ENCODE measurements at places on chromosomes 12 and 14. TPM values are rescaled to one million over a fixed set of nuclear protein-coding genes. Genes with fewer than 3 reads are reported as not detected.

AICDA gene
- not detected for total RNA-seq

DNA sequence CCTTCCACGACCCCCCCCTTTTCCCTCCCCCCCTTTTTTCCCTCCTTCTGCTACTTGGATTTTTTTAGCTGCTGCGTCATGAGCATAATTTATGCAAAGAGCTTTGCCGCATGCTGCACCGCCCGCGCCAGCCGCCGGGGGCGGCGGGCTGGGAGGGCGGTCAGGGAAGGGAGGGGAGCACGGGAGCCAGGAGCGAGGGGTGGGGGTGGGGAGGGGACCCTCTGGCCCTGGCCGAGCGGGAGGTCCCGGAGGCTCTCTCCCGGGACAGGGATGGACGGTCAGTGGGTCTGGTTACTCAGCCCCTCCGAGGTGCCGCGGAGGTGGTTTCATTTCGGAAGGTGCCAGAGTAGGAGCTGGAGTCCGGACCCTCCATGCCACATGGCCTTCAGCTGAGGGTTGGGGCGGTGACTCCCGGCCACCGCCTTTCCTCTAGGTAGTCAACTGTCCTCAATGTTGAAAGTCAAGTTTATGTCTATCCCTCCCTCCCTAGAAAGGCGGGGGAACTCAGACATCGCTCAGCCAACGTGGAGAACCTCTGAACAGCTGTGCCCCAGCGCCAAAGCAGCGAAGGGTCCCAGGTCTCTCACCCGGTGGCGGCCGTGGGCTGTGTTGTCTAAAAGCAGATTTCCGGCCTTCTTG is at the start of gene POU6F1:
TSS of gene POU6F1 (minus strand) at position 95 of the 639 bp plus-strand sequence. CDS start 11,226 bp downstream, outside the sequence.
- peak; percentile 64 for DNase-seq

DNA sequence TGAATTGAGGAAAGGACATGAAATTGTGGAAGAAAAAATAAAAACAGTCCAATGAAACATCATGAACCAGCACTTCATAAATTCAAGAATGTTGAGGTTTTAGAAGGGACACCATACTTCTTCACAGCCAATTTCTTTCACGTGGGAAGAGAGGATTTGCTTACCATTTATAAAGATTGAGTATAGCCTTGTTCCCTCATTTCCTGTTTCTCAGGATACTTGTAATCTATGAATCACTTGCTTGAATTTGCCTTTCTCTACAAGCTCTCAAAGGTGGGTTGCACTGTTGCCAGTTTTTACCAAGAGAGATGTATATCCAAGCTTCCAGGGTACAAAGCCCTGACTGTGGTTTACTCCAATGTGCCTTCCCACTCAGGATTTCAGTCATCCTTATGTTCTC is 116.1 kb downstream of the DUSP6 start:
- peak; percentile 67 for DNase-seq

DNA sequence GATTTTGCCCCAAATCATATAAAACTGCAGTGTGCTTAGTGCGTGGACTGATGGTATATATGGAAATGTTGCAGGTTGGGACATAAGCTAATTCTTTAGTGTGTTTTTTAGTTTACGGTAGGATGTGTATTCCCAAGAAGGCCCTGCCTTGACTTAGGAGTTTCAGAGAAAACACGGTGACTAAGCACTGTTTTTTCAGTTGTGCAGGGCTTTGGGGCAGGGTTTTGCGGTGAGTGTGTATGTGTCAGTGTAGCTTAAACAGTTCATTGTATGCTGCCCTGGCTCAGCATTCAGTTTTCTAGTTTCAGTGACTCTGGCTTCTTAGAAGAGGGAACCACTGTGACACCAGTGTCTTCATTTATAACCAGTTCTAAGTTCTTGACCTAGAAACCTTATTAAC is 101.2 kb downstream of the AKAP6 start:
- peak; percentile 91 for DNase-seq

RNASE7 gene
- not detected for total RNA-seq

DNA sequence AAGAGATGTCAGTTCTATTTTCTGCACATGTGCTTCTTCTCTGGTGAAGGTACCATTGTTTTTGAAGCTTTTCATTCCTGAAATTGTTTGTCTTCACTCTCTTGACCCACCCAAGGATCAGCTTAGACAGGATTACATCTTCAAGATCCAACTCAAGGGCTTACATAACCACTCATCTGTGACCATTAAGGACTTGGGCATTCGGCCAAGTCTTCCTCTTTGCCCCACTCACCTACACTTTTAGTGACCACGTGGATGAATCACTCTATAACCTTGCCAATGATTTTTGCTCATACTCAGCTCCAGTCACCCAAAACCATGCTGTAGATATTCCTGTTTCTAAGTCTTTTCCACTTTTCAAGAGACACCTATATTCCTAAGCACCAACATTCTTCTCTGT is 36.5 kb upstream of the SSTR1 start:
- peak; percentile 11 for DNase-seq

DNA sequence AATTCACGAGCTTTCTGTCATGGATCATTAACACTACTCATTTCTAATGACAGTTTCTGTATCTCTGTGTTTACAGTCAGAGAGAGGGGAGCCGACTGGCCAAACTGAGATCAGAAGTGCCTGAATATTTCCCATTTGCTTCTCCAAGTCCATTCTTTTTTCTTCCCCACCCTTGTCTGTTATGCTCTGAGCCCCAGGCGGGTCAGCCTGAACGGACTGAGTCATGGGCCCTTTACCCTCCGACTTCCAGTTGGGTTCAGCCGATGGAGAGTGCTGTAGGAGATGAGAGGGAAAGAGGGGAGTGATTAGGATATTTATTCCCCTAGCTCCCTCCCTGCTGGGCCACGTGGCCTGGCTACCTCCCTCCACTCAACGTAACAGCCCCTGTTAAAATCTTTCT is 104.7 kb downstream of the PAH start:
- DNase-seq, result no peak

DNA sequence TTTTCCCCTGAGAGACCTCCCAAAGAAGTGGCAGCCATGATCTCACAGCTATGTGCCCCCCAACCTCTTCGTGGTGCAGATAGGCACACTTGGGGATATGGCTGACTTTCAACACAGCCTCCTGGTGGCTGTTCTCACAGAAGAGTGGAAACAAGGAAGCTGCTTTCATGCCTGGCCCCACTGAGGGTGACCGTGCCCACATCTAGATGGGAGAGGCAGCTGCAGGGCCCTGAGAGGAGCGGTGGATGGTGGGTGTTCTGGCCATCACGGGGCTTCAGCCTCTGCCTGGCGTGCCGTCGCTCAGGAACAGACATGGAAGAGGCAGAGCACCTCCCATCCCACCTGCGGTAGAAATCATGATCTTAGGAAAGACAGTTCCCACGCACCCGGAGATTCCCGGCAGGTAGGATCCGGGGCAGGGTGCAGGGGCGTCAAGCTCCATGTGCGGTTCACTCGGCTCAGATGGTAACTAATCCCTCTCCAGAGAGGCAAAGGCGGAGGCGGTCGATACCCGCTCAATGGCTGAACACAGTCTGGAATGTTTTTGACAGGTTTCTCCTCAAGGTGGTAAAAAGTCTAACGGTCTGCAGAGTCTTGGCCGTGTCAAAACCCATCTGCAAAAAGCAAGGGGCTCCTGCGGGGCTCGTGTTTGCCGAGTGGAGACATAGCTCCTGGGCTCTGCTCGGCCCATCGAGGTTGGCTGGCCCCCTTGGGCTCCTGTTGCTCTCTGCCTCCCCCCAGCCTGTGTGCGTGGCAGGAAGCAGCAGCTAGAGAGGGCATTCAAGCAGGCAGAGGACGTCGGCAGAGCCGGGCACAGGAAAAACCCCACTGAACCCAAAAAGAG is 225.2 kb upstream of the RTL1 start:
- no peak for DNase-seq

DNA sequence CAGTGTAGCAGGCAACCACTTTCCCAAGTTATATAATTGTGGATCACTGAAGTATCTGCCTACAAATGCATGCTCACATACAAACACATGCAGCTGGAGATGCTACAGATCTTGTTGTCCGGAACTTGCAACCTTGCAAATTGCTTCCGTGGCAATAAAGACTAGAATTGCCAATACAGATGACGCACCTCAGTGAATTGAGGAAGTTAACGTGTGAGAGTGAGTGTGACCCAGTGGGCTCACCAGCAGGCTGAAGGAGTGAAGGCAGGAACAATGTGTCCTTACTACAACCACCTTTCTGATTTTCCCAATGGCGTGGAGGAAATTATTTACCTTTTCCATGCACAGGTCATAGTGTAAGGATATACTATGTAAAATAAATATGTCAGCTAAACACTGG is 89.4 kb upstream of the GRIP1 start:
- no peak for DNase-seq

DNA sequence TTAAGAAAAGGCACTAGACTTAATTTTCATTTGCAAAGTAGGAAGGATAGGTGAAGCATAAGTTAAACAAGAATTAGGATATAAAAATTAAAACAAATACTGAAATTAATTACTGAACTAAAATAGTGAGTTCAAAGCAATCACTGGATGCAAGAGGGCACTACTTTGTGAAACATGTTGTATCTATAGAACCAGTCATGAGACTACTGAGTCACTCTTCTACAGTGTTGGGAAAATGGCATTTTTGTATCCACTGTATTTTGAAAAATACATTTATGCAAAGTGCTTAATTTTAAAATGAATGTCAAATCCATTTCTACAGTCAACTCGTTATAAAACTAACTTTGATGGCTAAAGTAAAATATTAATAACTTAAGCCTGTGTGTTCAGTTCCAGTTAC is 47.9 kb downstream of the SEL1L start:
- DNase-seq, result no peak

DNA sequence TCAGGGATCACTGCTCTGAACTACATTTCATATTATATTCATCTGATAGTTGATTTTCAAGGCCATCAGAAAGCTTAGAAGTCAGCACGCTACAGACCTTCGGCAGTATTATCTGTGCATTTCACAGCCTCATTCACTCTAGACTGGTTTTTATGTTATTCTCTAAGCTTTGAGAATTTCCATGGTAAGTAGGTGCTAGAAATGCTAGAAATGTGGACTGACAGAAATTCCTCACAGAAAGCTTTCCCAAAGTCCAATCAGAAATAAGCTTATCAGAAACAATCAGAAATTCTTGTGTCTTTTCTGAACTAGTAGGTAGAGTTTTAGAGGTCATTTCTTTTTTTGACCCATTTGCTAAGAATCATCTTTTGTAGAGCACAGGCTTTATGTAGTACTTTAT is 176.6 kb downstream of the TMTC3 start:
- DNase-seq, result no peak

EPS8 gene
- 39.0 TPM for total RNA-seq

DNA sequence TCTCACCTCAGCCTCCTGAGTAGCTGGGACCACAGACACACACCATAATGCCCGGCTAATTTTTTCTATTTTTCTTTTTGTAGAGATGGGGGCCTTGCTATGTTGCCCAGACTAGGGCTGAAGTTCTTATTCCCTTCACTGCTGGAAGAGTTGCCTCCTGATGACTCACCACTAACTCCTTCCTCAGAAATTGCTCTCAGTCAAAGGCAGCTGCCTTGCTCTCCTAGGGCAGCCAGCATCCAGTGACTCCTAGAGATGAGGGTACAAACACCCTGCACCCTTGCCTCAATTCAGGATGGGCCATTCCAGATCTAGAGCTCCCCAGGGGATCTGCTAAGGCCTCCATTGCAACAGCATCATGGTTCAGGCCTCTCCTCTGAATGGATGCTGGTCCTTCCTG is 54.0 kb upstream of the RASSF8 start:
- no peak for DNase-seq

GRCh38 chr14:46581036-46581671 is 70.4 kb downstream of the RPL10L start:
- peak; percentile 33 for DNase-seq

ALDH1L2 gene
- total RNA-seq, result 69.2 TPM

DNA sequence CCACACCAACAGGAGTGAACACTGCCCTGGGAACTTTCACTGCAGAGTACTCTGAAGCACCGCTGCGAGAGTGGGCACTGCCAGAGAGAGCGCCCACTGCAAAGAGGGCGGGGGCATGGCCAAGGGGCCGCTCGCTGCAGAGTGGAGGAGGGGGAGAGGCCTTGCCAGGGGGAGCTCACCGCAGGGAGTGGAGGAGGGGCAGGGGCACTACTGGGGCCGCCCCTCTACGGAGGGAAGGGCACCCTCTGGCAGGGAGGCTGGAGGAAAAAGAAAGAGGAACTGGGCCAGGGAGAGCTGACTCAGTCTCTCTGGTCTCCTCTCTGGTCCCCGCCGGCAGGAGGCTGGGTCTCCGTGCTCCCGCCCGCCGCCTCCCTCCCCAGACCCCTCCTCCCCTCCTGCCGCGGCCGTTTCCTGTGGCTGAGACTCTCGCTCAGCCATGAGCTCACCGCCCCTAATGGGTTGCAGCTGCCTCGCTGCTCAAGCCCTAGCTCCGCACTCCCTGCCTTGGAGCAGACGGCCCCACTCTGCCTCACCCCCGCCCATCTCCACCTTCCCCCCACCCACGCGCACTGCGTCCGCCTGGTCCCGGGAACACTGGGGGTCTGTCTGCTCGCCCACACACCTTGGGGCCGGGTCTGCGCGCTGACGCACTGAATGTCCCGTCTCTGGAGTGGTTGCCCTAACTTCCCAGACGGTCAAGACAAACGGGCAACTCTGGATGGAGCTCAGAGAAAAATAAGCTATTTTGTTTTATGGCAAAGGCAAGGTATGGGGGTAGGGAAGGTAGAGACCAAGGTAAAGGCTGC is 1.3 kb downstream of the ARHGEF40 start:
- DNase-seq, result peak; percentile 94

GRCh38 chr12:10320643-10321042 is 13.0 kb downstream of the KLRD1 start:
- DNase-seq, result no peak

- DNase-seq, result no peak
Measured at GRCh38 chr14:24944800-24945199, 105.1 kb downstream of the STXBP6 start.

FAIM2 gene
- total RNA-seq, result 0.10 TPM

OTUB2 gene
- total RNA-seq, result 3.3 TPM

GRCh38 chr14:95993768-95994592 is 45.2 kb upstream of the C14orf132 start:
- DNase-seq, result peak; percentile 20

GRIP1 gene
- total RNA-seq, result 12.6 TPM

Data from astrocyte (in vitro differentiated cells and primary cell).